ENCODE measurements at places on chromosomes 4 and X. TPM values are rescaled to one million over a fixed set of nuclear protein-coding genes. Genes with fewer than 3 reads are reported as not detected.

DNA sequence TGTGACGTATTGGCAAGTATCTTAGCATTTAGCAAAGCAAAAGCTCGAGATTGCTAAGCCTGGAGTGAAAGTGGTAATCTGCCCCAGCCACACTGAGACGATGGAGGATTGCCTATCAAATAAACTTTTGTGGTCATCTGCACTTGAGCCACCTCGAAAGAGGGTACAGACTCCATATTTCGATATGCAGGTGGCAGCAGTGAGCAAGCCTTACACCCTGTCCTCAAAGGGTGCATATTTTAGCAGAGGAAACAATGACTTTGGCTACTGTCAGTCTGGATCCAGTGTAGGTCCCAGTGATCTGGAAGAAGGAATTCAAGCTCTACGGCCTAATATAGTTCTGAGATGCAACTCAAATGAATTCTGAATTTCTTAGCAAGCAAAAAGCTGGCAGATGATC, 153.9 kb downstream of the ATG4A start:
- no peak for DNase-seq

GRCh38 chrX:7996414-7996813, 69.2 kb upstream of the PNPLA4 start:
- no peak for DNase-seq

DNA sequence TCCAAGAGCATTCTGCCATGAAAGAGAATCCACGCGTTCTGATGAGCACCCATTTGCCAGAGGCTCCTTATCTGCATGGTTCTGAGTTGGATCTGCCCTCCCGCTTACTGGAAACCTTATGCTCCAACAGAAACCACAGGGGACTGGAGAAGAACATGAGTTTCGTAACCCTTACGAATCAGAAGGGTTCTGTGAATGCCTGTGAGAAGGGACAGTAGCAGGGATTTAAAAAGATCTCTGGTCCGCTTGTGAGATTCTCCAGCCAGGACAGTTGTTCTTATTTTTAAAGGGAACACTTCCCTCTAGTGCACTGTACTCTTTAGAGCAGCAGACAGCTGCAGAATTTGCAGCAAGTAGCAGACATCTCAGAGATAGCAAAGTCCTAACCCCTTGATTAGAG, 22.5 kb upstream of the CENPU start:
- DNase-seq = no peak

DNA sequence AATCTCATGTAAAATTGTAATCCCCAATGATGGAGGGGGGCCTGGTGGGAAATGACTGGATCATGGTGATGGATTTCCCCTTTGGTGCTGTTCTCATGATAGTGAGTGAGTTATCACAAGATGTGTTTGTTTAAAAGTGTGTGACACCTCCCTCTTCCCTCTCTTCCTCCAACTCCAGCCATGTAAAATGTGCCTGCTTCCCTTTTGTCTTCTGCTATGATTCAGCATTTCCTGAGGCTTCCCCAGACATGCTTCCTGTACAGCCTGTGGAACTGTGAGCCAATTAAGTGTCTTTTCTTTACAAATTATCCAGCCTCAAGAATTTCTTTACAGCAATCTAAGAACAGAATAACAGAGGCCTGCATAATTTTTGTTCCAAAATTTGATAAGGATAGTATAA, 85.2 kb downstream of the ANAPC10 start:
- peak; percentile 11 for DNase-seq

- no peak for DNase-seq
Measured at GRCh38 chr4:66204534-66205247, 534.4 kb upstream of the EPHA5 start.

DNA sequence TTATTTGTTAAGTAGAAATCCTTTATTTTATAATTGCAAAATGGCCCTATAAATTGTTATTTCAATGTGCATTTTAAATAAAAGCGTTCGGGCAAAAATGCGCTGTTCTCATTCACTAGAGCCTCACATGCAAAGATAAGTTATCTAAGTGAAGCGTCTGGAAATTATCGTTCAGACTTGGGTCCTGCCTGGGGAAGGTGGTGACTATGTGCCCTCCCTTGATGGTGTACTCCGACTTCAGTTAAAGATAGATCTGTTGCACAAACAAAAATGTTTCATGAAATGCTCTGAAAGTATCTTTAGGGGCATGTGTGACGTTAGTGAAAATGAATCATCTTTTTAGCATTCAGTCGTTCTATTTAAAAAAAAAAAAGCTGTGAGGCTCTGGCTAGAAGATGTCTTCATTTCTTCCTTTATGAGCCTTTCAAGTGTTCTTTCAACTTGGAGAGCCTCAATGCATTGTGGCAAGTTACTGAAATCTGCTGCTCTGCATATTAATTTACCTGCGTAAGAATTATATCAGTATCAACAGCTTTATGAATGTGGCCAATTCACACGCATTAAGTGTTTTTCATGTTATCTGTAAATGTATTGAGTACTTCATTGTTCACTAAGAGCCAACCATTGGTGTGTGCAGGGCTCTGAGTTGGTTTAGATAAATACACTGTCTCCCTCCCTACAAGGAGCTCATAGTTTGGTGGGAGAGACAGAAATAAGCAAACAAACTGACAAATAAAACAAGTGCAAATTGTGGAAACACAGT, 83.0 kb downstream of the AFF1 start:
- DNase-seq = no peak

Gene SSX4
- not detected for total RNA-seq

Gene SUPT20HL2
- total RNA-seq = not detected

Gene CYBB
- not detected for total RNA-seq

Gene PLAC8
- 28.2 TPM for total RNA-seq

Gene ZNF711
- total RNA-seq = 6.3 TPM

Gene SLC9B2
- 5.0 TPM for total RNA-seq

Gene PDGFRA
- 1.5 TPM for total RNA-seq

Gene SLC38A5
- total RNA-seq = 3.5 TPM
